ENCODE measurements at places on chromosomes 4 and X.

DNA sequence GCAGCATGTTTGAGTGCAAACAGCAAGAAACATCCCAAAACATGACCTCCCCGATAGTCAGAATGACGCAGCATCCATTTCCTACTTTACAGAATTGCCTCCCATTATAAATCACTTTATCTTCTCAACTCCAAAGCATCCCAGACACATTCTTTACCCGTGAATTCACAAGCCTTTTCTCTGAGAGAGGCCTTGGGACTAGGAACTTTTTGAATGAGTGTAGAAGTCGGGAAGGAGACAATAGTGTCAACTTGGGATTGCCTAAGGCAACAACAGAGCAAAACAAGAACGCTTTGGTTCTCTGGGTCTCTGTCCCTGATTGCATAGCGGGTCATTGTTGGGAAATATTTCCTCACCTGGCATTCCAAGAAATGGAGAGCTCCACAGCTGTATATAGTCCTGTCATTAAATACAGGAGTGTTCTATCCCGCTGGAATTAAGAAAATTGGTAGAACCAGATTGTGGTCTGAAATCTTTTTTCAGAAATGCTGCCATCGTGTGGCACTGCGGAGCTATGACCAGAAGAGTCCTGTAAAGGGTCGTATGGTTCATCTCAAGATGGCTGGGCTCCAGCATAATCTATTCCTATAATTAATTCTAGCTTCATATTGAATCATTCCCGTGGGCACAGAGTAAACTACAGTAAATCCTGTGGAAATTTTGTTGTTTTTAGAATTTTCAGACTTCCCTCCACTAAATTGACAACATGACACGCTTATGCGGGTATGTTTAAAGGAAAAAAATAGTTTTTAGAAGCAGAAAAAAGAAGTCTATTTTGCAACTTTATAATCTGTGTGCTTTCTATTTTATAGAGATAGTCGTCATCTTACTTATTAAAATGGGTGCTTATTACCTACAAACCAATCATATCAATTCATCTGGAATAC lies 2.0 kb upstream of the SPP1 start:
- peak; percentile 27 for DNase-seq

- no peak for DNase-seq
These were observed 46.4 kb downstream of the PRPS1 start for GRCh38 chrX:107674480-107675364.

DNA sequence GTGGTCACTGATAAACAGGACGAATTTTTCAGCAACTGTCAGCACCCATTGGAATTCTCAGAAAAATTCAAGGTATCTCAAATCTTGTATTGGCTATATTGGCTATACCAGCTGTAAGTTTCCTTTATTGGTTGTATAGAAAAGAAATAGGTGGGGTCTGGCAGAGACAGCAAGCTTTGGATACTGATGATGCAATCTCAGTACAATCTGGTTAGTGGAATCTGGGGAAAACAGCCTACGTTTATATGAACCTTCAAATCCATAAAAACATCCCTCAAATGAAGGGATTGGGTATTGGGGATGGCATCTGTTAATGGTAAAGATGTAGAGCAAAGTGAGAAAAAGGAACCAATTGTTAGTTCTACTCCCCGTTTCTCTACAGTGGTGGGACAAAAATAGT lies 76.4 kb upstream of the MBNL3 start:
- DNase-seq: no peak

DNA sequence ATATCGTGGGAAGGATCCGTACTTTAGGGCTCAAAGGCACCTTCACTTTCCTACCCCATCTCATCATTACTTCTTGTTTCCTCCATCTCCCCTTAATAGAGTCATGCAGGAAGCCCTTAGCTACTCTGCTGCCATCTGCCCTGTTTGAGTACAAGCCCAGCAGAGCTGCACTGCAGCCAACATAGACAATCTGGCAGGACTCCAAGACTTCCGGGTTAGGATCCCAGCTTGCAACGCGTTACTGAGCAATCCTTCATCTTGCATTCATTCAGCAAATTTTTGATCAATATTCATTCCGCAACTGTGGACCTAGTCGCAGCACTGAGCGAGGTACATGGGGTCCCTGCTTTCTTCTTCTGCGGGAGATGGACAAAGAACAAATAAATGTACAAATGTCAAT lies 344.9 kb downstream of the BCOR start:
- no peak for DNase-seq

- no peak for DNase-seq
These were observed 356.5 kb downstream of the CBLL2 start for GRCh38 chrX:22629105-22629725.

DNA sequence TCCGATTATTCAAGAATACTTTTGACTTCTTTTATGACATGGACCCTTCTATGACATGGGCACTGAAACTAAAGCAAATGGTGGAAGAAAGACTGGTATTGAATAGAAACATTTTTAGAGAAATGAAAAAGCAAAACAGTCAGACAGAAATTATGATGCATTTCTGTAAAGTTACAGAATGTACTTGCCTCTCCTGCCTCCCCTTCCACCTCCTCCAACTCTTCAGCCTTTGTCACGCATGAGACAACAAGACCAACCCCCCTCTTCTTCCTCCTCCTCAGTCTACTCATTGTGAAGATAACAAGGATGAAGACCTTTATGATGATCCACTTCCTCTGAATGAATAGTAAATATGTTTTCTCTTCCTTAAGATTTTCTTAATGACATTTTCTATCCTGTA lies 46.3 kb upstream of the HUWE1 start:
- DNase-seq: no peak

- DNase-seq: no peak
These were observed 56.0 kb downstream of the ELOVL6 start for GRCh38 chr4:110142461-110142860.

Measured in NCI-H1436 (cell line).